ENCODE measurements at places on chromosomes 3 and 15. TPM values are rescaled to one million over a fixed set of nuclear protein-coding genes. Genes with fewer than 3 reads are reported as not detected.

DNA sequence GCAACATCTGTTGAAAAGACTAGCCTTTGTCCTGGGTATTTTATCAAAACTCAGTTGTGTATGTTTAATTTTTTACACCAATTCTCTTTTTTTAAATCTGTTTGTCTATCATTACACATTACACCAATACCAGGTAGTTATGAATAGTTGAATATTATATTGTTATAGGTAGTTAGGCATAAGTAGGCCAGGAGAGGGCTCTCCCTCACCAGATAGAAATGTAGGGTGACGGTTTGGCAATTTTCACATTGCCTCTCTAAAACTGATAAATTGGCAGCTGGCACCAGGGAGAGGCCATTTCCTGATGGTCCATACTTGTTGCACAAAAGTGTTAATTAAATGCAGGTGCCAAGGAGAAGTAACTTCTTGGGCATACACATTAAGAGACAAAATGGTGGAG lies 483.1 kb upstream of the EPHA6 start:
- no peaks in the 10 kb centered on the region for H3K36me3 ChIP-seq
- no peak overlapping the region for H3K27ac ChIP-seq
- no peak for DNase-seq
- H3K4me3 ChIP-seq = no peak overlapping the region
- no peaks in the 10 kb centered on the region for H3K27me3 ChIP-seq

DNA sequence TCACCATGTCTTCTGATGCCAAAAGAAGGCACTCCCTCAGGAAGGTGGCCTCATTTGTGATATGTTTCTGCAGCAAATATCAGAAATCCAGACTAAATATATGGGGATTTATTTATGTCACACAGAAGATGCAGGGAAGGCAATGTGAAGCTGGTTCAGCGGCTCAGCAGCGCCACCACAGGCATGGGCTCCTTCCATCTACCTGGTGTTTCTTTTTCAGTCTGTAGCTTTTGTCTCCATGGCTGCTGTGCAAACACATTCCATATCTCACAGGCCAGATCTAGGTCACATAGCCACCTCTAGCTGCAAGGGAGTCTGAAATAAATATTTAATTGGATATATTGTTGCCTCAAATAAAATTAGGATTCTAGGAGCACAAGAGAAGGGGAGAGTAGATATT lies 502.1 kb upstream of the IL12A start:
- H3K4me1 ChIP-seq = no peaks in the 10 kb centered on the region
- DNase-seq = no peak
- H3K36me3 ChIP-seq = no peaks in the 10 kb centered on the region
- H3K27me3 ChIP-seq = no peaks in the 10 kb centered on the region
- no peak overlapping the region for H3K27ac ChIP-seq

GRCh38 chr15:34588046-34588674 lies 4.7 kb upstream of the GOLGA8B start:
- H3K27ac ChIP-seq = no peak overlapping the region
- peaks cover 10% of the 10 kb centered on the region for H3K4me1 ChIP-seq
- DNase-seq = no peak
- H3K27me3 ChIP-seq = peaks cover 6% of the 10 kb centered on the region
- peak overlapping the region; percentile 31 for H3K4me3 ChIP-seq

GRCh38 chr3:31370681-31371080 lies 162.0 kb upstream of the STT3B start:
- no peak overlapping the region for H3K4me3 ChIP-seq
- H3K36me3 ChIP-seq = no peaks in the 10 kb centered on the region
- H3K4me1 ChIP-seq = no peaks in the 10 kb centered on the region
- H3K27ac ChIP-seq = no peak overlapping the region
- H3K27me3 ChIP-seq = no peaks in the 10 kb centered on the region

GRCh38 chr15:59686389-59686788 lies 2.7 kb downstream of the BNIP2 start:
- peaks cover 11% of the 10 kb centered on the region for H3K36me3 ChIP-seq
- H3K4me3 ChIP-seq = no peak overlapping the region
- H3K27me3 ChIP-seq = no peaks in the 10 kb centered on the region
- H3K4me1 ChIP-seq = peaks cover 8% of the 10 kb centered on the region

DNA sequence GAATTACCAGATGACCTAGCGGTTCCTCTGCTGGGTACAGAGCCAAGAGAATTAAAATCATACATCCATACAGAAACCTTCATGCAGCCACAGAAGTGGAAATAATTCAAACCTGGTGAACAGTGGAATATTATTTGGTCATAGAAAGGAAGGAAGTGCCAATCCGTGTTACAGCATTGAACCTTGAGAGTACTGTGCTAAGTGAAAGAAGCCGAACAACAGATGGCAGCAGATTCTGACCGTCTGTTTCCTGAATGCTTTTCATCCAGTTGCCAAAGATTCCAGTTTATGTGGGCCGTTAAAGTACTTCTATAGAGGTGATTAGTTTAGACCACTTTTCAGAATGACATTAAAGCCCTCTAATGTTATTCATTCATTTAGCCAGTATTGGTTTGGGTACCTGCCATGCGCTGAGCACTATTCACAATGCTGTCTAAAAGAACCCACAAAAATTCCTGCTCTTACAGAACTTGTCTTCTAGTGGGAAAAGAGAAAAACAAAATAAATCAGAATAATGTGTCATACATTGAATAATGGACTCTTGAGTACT lies 45.8 kb upstream of the SENP5 start:
- H3K27me3 ChIP-seq = no peaks in the 10 kb centered on the region
- H3K4me1 ChIP-seq = no peaks in the 10 kb centered on the region
- DNase-seq = no peak
- H3K27ac ChIP-seq = no peak overlapping the region

GRCh38 chr3:17473761-17474160 lies 268.7 kb downstream of the TBC1D5 start:
- H3K4me3 ChIP-seq = no peak overlapping the region
- no peaks in the 10 kb centered on the region for H3K27me3 ChIP-seq
- H3K27ac ChIP-seq = no peak overlapping the region
- no peak for DNase-seq
- no peaks in the 10 kb centered on the region for H3K4me1 ChIP-seq

DNA sequence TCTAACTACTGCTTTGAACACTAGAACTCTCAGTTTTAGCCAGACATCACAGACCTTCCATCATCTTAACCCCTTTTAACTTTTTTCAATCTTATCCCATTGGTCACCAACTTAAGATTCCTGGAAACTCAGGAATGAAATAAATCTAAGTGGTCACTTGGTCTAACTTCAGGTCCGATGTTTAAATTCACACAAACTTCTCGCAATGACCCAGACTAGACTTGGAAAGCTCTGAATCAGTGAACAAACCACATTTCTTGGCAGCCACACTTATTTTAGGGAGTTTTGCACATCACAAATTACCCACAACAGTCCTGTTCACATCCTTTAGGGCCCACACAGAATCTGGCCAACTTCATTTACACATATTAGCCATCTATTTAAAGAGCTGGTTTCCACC lies 118.9 kb downstream of the MAGI1 start:
- no peak for DNase-seq
- H3K4me1 ChIP-seq = no peaks in the 10 kb centered on the region
- no peaks in the 10 kb centered on the region for H3K36me3 ChIP-seq
- no peak overlapping the region for H3K27ac ChIP-seq
- no peaks in the 10 kb centered on the region for H3K27me3 ChIP-seq

DNA sequence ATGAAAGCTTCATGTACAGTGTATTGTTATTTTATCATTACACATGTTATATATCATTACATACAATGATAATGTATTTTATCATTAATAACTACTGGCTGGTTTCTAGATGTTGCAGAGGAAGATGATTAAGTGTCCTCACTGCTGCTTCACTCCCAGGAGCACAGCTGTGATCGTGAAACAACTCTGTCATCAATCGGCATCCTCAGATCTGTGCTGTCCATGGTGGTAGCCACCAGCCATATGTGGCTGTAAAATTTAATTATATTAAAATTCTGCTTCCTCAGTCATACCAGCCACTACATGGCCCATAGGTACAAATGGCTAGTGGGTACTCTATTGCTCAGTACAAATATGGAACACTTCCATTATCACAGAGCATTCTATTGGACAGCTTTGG lies 379.4 kb upstream of the CFAP20DC start:
- no peak overlapping the region for H3K4me3 ChIP-seq
- no peak for DNase-seq
- no peaks in the 10 kb centered on the region for H3K4me1 ChIP-seq

GRCh38 chr3:31249545-31249944 lies 283.2 kb upstream of the STT3B start:
- no peaks in the 10 kb centered on the region for H3K27me3 ChIP-seq
- H3K4me3 ChIP-seq = no peak overlapping the region
- H3K36me3 ChIP-seq = no peaks in the 10 kb centered on the region
- DNase-seq = no peak

DNA sequence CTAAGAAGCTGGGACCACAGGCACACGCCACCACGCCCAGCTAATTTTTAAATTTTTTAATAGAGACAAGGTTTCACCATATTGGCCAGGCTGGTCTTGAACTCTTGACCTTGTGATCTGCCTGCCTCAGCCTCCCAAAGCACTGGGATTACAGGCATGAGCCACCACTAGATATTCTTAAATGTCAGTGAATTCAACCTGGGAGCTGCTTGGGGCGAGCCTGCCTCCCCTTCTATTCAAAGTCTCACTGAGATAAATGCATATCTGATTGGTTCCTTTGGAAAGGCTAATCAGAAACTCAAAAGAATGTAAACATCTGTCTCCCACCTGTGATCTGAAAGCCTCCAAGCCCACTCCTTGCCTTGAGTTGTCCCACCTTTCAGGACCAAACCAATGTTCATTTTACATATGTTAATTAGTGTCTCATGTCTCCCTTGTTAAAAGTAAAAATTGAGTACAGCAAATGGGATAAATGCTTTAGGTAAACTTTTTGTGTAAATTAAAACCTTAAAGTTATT lies 15.0 kb downstream of the CYP11A1 start:
- H3K27me3 ChIP-seq = no peaks in the 10 kb centered on the region
- H3K4me1 ChIP-seq = no peaks in the 10 kb centered on the region
- H3K4me3 ChIP-seq = no peak overlapping the region
- DNase-seq = no peak
- no peak overlapping the region for H3K27ac ChIP-seq

DNA sequence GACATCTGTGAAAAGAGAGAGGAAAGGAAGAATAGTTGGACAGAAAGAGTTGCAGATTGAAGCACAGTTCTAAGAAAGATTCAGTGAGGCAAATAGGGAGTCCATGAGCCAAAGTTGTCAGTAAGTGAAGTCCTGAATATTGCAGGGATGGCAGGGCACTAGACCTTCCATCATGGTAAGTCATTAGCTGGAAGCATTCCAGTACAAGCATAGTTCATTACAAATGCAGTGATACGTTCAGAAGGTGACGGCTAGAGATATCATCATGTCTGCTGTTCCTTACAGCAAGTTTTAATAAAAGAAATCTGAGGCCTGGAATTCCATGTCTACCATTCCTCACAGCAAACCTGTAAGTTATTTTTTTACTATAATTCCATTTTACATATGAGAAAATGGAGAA lies 720.1 kb downstream of the GBE1 start:
- no peaks in the 10 kb centered on the region for H3K27me3 ChIP-seq
- H3K27ac ChIP-seq = no peak overlapping the region
- no peaks in the 10 kb centered on the region for H3K36me3 ChIP-seq
- no peak for DNase-seq

- no peak overlapping the region for H3K27ac ChIP-seq
- no peak overlapping the region for H3K4me3 ChIP-seq
- no peak for DNase-seq
- H3K4me1 ChIP-seq = no peaks in the 10 kb centered on the region
- H3K36me3 ChIP-seq = peaks cover 22% of the 10 kb centered on the region
- H3K27me3 ChIP-seq = no peaks in the 10 kb centered on the region
Measured at GRCh38 chr3:33420966-33421365, 19.2 kb downstream of the UBP1 start.

The BFSP2 gene
- total RNA-seq = not detected

The KCNAB1 gene
- 27.5 TPM for total RNA-seq

The PIERCE2 gene
- 3.9 TPM for total RNA-seq

The CPB1 gene
- 0.30 TPM for total RNA-seq

All from spinal cord (tissue), 10 donors.